Fibroblast of gingiva (primary cell): ENCODE measurements at places on chromosomes 6 and 20.

GRCh38 chr20:51484141-51484815, 58.2 kb downstream of the NFATC2 start:
- no peak for DNase-seq

DNA sequence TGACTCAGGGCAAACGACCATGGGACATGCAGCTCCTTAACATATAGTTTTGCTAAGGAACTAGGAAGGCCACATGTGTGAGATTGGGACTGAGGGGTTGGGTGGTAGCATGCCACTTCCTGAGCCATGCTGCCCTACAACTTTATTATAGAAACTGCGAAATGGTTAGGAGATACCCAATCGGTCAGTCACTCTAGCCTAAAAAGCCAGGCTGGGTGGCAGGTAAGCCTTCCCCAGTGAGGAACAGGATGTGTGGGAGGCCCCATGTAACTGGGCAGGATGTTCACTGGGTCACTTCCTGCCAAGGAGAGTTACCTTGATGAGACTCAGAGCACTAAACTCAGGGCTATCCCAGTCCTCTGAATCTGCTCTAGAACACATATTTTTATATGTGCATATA, 123.5 kb downstream of the MAP3K7 start:
- DNase-seq, result no peak

GRCh38 chr6:70164556-70164955, 138.3 kb downstream of the COL9A1 start:
- no peak for DNase-seq

GRCh38 chr6:2961506-2961905, 9.9 kb downstream of the SERPINB6 start:
- no peak for DNase-seq

DNA sequence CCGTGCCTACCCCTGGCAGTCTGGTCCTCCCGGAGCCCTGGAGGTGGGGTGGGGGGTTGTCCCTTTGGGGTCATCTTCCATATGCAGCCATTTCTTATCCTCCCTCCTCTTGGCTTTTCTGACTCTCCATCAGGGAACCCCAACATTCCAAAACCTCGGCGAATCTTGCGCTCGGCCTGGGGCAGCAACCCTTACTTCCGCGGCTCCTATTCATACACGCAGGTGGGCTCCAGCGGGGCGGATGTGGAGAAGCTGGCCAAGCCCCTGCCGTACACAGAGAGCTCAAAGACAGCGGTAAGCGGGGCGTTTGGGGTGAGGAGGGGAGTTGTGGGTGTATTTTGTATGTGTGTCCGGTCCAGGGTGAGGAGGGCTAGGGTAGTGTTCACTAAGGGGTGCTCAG, 168.0 kb upstream of the RNF24 start:
- DNase-seq, result no peak

GRCh38 chr6:24497254-24497970, 2.6 kb downstream of the ALDH5A1 start:
- DNase-seq, result no peak

- DNase-seq, result no peak
Observed at GRCh38 chr6:143357561-143358255, 92.8 kb downstream of the ADAT2 start.

- no peak for DNase-seq
Observed at GRCh38 chr20:2312876-2313275, 17.1 kb downstream of the TGM3 start.

GRCh38 chr6:17601386-17601703, 1.2 kb downstream of the FAM8A1 start:
- DNase-seq, result no peak

- no peak for DNase-seq
Observed at GRCh38 chr6:107556082-107556481, 66.2 kb downstream of the SOBP start.

GRCh38 chr6:41966961-41967311, 25.3 kb upstream of the CCND3 start:
- DNase-seq, result no peak

DNA sequence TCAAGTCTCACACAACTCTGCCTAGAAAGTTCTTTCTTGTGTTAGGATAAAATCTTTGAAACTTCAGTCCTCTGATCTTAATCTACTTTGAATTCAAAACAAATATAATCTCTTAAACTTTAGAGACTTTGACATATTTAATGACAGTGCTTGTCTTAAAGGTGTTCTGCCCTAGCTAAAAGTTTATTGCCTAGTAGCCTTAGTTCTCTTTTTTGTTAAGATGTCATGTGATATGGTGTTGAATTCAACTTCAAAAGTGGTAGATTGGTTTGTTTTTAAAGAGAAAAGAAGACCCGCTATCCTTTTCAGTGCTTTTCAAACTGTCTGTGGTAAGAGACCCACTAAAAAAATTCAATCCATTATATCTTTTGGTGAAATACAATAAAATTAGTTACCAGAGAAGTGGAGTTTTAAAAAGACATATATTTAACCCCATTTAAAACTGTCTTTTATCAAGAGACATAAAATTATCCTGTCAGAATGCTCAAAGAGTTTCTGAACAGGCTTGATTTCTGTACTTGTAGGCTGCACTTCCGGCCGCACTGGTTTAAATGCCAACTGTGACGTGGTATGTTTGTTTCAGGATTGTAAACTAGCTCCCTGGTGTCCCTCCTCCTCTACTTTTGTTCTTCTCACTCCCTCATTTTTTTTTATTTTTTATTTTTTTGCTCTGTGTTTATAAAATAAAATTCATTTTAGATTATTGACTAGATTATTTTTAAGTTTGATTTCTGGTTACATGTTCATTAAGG, 76.5 kb downstream of the QKI start:
- peak; percentile 29 for DNase-seq

DNA sequence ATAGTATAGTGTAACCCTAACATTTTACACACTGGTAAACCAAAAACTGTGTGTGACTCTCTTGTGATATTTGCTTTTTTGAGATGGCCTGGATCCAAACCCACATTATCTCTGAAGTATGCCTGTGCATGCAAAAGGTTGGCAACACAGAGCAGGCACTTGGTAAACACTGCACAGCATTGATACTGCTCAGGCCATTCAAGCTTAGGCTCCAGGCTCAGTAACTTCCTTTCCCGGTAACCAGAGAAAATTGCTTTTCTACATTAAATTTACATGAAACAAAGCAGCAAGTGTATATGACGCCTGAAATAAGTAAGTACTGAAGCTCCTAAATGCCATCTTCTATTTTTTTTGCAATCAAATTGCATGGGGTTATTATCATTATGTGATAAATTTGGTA, 205.7 kb downstream of the EPM2A start:
- no peak for DNase-seq

DNA sequence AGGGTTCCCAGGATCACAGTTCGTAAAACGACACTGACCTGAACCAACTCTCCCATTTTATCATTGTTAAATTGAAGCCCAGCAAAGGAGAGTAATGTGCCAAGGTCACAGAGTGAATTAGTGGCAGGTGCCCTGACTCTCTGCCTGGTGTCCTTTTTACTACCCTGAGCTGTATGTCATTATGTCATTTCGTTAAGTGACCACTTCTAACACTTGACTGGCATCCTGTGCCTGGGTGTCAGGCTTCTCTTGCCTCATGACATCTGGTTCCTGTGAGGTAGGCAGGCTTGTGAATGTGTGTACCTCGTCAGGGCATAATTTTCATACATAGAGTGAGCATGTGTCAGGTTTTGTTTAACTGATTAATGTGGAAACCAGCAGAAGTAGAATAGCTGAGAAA, 48.6 kb downstream of the RALY start:
- DNase-seq, result no peak

DNA sequence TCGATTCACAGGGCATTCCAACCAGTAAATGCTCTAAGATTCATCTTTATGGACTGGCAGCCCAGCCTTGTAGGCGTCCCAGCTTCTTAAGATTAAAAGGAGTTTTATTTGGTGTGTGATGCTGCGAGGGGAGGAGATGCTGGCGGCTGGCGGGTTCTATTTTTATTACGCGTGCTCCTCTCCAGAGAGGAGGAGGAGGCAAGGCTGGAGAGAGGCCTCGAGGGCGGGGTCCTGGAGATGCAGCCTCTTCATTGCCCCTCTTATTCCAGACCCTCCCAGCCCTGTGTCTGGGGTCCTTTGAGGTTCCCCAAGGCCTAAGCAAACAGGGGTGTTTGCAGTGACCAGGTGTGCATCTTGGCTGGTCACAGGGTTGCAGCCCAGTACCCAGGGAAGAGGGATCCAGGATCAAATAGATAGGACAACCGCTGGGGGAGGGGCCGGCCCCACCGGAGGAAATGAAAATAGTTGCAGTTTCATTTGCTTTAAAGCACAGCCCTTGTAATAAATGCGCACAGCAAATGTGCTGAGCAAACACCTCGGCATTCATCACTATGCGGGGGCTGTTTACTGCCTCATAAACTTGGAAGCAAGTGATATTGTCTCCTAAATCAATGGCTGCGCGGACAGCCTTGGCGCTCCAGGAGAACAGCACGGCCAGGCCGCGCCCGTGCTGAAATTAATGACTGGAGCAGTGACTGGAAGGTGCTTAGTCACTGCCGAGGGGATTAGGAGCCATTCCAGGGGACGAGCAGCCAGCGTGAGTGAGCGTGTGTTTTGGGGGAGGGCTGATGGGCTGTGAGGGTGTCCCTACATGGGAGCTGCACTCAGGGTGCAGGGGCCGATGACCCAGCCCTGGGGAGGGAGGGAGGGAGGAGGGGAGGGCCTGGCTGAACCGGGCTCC, 83.0 kb downstream of the TMEM242 start:
- no peak for DNase-seq

- no peak for DNase-seq
Observed at GRCh38 chr6:16804546-16805242, 43.4 kb upstream of the ATXN1 start.

- DNase-seq, result no peak
Observed at GRCh38 chr6:132650429-132650828, 8.6 kb downstream of the TAAR1 start.

DNA sequence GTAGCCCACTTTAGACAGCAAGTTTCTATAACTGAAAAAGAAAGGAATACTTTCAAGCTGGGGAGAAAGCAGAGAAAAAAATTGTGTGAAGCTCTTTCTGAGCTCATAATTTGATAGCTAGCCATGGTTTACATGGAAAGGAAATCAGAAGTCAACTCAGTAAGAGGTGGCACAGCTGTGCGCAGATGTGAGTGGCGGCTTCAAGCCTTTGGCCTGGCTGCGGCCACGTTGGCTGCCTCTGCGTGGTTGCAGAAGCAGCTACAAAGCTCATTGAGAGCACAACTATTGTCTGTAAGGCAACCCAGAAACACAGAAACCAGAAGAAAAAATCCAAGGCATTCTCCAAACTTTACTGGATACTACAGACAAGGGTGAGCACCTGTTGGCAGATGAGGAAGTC, 136.9 kb downstream of the SASH1 start:
- DNase-seq, result no peak

GRCh38 chr6:42889815-42890214, 10.4 kb downstream of the RPL7L1 start:
- no peak for DNase-seq

DNA sequence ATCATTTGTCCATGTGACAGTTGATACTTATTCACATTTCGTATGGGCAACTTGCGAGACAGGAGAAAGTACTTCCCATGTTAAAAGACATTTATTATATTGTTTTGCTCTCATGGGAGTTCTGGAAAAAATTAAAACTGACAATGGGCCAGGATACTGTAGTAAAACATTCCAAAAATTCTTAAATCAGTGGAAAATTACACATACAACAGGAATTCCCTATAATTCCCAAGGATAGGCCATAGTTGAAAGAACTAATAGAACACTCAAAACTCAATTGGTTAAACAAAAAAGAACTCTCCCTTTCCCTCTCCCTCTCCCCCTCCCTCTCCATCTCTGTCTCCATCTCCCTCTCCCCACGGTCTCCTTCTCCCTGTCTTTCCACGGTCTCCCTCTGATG, 19.4 kb upstream of the EIF2S2 start:
- no peak for DNase-seq

GRCh38 chr6:159137676-159138075, 31.5 kb upstream of the FNDC1 start:
- DNase-seq, result no peak

DNA sequence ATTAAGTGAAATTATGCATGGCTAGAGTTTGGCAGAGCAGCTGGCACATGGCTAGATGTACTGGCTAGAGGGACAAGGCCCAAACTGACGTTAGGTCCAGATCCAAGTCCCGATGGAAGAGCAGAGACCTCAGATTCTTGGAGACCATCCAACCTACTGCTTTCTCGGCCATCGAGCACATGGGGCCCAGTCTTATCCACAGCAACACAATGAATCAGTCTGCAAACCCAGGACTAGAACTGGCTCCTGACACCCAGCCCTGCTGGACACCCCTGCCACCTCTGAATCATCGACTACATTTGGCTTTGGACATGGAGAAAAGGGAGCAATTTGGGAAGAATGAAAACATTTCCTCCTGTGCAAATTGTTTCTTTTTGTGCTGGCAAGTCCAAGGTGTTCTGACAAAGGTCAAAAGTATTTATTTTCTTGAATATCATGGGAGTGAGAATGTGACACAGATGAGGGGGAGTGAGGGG, 23.9 kb upstream of the YWHAB start:
- peak; percentile 64 for DNase-seq

DNA sequence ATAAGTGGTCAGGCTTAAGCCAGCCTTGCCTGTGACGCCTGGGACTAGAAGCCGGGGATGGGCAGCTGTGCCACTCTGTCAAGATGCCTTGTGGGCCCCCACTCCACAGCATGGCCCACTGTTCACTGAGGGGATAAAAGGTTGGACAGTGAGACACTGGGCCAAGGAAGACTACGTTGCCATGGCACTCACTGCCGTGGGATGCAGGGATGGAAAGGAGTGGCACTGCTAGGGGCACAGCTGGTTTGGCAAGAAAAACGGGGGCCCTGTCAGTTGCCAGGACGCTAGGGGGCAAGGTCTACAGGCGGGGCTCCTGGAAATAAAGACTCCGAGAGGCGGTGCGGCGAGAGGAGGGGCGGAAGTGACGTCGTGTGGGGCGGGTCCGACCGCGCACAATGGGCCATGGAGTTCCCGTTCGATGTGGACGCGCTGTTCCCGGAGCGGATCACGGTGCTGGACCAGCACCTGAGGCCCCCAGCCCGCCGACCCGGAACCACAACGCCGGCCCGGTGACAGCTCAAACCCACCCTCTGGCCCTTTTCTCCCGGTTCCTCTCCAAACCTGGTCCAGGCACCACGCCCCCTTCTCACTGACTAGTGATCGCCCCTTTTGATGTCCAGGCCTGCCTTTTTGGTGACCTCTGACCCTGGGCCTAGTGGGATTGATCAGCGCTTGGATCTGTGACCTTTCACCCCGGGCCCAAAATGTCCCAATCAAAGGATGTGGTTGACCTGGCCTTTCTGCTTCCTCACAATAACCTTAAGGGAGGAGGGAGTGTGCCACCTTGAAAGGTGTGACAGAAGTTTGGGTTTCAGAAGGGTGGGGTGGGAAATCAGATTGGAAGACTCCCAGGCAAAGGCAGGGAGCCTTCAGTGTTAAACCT, at the start of gene ATAT1:
TSS of gene ATAT1 (plus strand) at position 391 of the 883 bp plus-strand sequence.
- peak; percentile 68 for DNase-seq

DNA sequence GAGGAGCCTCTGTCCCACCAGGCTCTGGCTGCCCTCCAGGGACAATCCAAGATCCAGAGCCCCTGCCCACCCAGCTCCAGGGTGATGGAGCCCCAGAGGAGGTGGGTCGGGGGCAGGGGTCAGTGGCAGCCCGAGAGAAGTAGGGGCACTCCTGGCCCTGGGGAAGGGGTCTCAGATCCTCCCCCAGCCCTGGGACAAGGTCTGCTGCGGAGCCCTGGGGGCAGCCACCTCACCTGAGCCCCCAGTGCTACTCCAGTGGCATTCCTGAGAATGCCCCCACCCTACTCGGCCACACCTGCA, 2.7 kb upstream of the LAMA5 start:
- no peak for DNase-seq

- no peak for DNase-seq
Observed at GRCh38 chr6:50973464-50973863, 154.8 kb downstream of the TFAP2B start.
